NCI-H1417 (cell line): ENCODE measurements at places on chromosomes 1 and 21.

GRCh38 chr21:34743831-34744230 is 75.0 kb downstream of the CLIC6 start:
- no peak for DNase-seq

DNA sequence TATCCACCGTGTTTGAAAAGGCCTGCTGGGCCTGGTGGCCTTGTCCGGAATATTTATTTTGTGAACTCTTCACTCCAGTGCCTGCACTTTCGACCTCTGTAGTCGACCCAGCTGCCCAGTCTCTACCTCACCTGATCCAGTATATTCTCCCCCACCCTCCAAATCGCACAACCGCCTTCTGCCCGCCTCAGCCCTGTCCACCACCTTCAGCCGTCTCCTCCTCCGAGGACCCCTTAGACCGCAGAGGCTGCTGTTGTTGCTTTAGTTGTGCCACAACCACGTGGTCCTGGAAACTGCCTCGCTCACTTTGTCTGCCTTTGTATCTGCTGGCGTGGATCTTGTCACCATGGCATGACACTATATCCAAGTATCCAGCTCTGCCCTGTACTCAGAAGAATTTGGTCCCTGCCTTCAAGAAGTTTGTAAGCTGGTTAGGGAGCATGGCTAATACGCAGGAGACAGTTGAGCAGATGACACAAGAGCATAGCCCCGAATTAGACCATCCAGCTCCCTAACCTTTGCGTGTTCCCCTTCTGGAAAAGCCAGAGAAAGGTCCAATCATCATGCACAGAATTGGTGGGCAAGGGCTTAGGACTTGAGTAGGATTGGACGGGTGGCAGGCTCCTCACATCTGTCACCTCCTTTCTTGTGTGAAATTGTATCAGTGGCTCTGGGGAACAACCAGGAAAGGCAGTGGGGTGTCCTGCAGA is 1.5 kb downstream of the PHGDH start:
- DNase-seq = peak; percentile 61

- DNase-seq = no peak
These were observed 5.7 kb downstream of the BCL2L15 start for GRCh38 chr1:113881661-113882060.

DNA sequence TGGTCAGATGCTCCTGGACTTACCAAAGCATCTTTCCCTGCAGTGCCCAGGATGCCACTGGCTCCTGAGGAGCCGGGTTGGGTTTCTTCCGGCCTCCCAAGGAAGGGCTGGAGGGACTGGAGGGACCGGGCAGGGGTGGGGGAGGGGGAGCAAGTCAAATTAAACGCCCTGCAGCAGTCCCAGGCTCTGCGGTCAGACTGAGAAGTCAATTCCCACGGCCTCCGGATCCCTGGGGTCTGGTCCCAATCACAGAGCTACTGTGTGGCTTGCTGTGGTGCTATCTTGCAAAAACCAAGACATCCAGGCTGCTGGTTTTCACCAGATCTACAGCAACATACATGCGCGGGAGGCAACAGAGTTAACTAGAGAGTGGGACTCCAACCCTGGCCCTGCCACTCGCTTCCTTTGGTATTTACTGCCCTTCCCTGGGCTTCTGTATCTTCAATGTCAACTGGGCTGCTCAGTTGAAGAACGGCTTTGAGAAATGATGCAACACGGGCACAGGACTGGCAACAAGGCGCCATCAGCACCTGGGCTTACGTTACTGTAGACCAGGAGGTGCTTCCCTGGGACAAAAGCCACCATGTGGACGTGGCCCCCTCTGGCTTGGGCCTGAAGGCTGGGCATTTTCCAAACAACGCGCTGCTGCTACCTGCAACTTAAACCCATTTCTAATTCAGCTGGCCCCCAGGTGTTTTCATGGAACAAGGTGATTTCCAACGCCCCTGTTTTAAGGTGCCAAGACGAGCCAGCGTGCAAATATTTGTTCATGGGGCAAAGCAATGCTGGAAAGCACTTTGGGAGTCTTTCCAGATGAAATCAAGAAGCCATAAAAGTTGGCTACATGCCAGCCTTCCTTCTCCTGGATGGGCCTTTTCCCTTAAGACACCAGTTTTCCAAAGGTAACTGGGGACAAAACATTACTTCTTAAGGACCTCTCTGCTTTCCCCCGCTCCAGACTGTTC is 11.5 kb downstream of the RCC2 start:
- DNase-seq = no peak

- peak; percentile 1 for DNase-seq
These were observed 55.4 kb downstream of the EPRS1 start for GRCh38 chr1:219990782-219991510.

- no peak for DNase-seq
These were observed 26.4 kb downstream of the WLS start for GRCh38 chr1:68205794-68206358.

DNA sequence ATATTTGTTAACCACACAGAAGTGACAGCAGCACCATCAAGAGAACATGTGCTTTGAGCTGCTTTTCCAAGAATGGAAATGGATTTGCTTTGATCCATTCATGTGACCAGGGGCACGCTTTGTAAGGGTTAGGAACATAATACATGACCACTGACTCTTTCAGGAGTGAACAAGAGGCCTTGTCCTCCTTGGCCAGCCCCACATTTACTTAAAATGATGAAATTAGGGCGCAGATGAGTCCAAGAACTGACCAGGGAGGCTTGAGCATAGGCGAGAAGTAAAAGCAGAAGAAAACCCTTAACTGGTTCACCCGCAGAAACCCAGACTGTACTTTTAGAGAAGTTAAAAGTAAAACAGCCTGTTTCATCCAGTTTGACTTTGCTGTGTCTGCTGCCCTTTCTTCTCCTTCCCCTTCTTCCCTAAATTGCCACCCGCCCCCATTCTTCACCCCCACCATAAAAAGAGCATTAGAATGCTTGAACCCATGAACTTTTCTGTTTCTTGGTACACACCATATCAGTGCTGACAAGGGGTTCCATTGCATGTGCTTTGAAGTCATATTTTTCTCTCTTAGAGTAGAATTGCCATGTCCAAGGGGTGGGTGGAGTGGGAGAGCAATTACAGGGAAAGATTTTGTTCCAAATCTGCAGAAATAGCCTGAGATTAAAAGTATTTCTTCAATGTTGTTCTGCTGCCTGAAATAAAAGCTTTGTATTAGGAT is 2.6 kb upstream of the GLUL start:
- no peak for DNase-seq

- DNase-seq = peak; percentile 13
These were observed 42.9 kb downstream of the CAPZB start for GRCh38 chr1:19442154-19443096.

DNA sequence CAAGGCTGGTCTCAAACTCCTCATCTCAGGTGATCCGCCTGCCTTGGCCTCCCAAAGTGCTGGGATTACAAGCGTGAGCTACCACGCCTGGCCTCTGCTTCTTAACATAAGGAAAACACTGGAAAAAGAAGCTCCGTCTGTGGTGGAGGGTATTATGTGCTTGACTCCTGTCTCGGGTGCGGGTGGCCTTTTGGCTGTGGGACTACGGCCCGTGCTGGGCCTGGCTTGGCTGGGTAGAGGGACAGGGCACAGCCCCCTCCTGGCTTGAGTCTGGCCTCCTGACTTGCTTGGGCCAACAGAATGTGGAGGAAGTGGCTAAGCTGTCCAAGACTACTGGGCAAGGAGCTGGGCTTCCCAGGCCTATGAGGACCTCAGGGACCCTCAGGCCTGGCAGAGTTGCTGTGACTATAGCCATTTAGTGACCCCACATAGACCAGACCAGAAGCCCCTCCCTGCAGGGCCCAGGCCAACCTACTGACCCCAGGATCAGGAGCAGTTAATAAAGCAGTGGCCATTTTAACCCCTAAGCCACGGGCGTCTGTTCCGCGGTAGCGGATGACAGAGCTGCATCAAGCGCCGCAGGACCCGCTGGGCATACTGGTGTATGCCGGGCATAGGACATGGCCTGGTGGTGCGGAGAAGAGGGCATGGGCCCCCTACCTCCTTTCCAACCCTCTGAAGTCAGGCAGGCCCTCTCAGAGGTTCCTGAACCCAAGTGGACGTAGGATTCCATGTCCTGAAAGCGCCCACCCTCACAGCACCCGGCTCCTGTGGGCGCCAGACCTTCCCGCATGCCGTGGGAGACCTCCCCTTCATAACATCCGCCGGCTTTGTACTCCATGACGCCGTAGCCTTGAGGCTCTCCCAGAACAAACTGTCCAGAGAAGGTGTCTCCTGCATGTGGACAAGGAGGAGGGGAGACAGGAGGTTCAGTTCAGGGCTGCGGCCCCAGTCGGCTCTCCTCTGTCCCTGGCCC is 4.4 kb downstream of the MORN1 start:
- no peak for DNase-seq

- DNase-seq = no peak
These were observed 498.2 kb upstream of the NR5A2 start for GRCh38 chr1:199529324-199529723.

DNA sequence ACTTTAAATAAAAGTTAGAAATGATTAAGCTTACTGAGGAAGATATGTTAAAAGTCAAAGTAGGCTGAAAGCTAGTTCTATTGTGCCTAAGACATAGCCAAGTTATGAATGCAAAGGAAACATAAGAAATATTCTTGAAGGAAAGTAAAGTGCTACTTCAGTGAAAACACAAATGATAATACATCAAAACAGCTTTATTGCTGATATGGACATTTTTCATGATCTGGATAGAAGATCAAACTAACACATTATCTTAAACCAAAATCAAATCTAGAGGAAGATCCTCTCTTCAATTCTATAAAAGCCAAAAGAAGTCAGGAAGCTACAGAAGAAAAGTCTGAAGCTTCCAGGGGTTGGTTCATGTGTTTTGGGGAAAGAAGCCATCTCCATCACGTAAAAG is 545.9 kb downstream of the COL11A1 start:
- no peak for DNase-seq

DNA sequence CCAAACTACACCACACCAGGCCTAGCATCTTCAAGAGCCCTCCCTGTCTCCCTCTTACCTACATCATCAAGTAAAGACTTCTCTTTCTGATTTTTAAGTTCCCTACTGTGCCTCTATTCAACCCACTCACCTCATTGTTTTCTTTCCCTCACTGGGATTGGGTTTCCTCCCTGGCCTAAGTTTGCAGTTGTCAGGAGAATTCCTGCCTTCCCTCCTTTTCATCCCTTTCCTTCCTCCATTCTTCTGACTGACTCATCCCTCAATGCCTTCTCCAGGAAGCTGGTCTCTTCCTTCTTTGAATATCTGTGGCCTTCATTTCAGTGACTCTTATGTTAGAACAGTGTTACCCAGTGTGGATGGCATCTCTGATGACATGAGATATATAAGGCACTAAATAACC is 139.9 kb upstream of the KIAA0040 start:
- no peak for DNase-seq

GRCh38 chr1:171576144-171576543 is 45.9 kb upstream of the MYOCOS start:
- no peak for DNase-seq

GRCh38 chr1:8776104-8776503 is 41.3 kb downstream of the RERE start:
- no peak for DNase-seq

- no peak for DNase-seq
These were observed 8.3 kb downstream of the S100A12 start for GRCh38 chr1:153367090-153367489.

GRCh38 chr1:1603671-1604373 is 3.9 kb upstream of the FNDC10 start:
- DNase-seq = no peak

GRCh38 chr1:174693085-174693484 is 245.3 kb downstream of the GPR52 start:
- DNase-seq = no peak

DNA sequence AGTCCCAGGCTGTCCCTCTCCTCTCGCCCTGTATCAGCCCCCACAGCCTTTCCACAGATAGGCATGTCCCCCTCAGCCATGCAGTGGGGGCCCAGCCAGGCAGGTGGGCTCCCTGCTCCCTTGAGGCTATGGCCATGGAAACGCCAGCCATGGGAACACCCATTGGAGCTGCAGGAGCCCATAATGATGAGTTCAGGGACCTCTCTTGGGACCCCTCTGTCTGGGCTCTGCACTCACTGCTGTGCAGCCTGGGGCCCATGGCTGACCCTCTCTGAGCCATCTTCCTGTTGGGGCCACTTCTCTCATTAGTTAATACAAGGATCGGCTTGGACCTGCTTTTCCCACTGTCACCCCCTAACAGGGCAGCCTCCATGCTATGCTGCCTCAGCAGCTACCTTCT is 33.2 kb downstream of the WNT3A start:
- no peak for DNase-seq

DNA sequence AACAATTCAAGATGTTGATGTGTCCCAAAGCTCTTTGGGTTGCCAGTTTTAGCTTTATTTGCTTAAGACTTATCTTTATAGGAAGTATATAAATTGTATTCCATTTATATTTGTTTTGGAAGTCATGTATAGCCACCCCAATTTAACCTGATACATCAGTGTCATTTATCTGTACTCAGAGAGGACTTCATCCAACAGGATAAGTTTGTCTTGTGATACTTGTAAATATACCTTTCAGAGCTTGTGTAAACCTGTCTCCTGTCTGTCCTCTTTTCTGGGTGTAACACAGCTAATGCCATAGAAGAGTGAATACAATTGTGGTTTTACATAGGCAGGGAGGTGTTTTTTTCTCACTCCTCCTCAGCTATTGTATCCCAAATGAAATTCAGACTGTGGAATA is 10.4 kb downstream of the PTGFR start:
- DNase-seq = no peak
